ENCODE measurements at places on chromosomes 13 and 19. TPM values are rescaled to one million over a fixed set of nuclear protein-coding genes. Genes with fewer than 3 reads are reported as not detected.

CLEC11A gene
- total RNA-seq = 3.4 TPM

SCEL gene
- not detected for total RNA-seq

DNA sequence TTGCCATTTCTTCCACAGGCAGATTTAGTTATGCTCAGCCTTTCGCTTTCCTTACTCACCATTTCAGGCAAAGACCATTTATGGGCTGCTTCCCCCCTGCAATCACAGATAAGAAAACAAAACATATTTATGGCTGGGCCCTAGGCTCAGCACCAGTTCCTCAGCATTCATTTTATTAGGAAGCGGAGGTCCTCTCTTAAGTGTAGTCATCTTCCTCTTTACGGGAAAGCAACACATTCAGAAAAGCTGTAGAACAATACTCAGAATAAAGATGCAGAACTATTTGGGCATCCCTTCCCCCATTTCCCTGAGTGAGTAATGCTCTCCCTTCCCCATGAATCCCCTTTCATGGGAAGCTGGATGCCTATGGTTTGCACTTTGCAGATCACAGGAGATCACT, 27.9 kb downstream of the FLT1 start:
- no peak overlapping the region for H3K4me3 ChIP-seq
- peaks cover 2% of the 10 kb centered on the region for H3K36me3 ChIP-seq
- peaks cover 9% of the 10 kb centered on the region for H3K4me1 ChIP-seq

SBNO2 gene
- 146 TPM for total RNA-seq

DNA sequence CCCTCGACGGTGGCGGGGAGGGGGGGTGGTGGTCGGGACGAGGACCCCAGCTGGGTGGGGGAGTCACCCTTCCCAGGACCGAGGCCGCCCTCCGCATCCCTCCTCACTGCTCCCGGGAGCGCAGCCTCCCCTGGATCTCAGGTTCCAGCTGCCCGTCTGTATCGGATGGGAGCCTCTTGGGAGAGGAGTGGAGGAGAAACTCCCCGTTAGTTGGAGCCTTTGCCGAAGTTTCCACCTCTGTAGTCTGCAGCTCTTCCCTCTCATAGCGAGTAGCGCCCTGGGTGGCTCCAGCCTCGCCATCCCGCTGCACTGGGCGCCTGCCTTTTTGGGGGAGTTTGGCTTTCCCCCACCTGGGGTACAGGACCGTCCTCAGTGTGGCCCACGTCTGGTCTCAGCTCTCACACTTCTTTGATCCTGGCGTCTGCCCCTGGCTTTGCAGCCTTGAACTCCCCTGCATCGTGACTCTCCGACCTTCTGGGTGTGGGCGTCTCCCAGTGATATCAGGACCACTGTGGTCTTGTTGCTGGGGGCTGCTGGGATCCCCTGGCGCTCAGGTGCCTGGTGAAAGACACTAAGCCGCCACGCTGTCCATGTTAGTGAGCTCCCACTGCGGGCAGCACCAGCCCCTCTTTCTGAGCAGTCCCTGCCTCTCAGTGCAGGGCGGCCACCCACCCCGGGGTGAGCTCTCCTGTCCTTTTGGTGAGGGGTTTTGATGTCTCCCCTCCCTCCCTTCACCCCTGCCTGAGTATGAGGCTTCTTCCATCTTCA, 1.1 kb downstream of the CNOT3 start:
- H3K4me3 ChIP-seq = peak overlapping the region; percentile 97
- H3K27ac ChIP-seq = peak overlapping the region; percentile 95
- peaks cover 50% of the 10 kb centered on the region for H3K4me1 ChIP-seq
- peaks cover 13% of the 10 kb centered on the region for H3K36me3 ChIP-seq

DNA sequence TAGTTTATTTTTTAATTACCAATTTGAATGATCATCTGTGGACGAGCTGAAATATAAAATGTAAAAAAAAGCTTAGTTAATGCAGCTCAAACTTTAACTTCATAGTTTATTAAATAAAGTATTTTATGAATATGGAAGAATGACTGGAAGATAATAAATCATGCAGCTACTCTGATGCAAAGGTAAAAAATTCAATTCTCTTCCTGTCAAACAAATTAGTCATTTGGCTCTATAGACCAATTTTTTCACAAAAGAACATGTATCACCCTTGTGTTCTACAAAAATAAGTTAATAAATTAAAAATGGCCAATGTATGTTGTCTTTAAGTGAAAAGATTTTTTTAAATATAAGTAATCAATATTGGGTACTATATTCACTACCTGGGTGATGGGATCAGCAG, 26.2 kb downstream of the EXOSC8 start:
- no peak overlapping the region for H3K27ac ChIP-seq
- DNase-seq = no peak
- H3K27me3 ChIP-seq = no peaks in the 10 kb centered on the region
- H3K4me1 ChIP-seq = no peaks in the 10 kb centered on the region
- H3K36me3 ChIP-seq = peaks cover 4% of the 10 kb centered on the region

- H3K4me3 ChIP-seq = no peak overlapping the region
- no peak for DNase-seq
- H3K27me3 ChIP-seq = no peaks in the 10 kb centered on the region
- H3K27ac ChIP-seq = no peak overlapping the region
- H3K4me1 ChIP-seq = peaks cover 2% of the 10 kb centered on the region
- peaks cover 28% of the 10 kb centered on the region for H3K36me3 ChIP-seq
These were observed 22.6 kb downstream of the CARS2 start for GRCh38 chr13:110683203-110683883.

DNA sequence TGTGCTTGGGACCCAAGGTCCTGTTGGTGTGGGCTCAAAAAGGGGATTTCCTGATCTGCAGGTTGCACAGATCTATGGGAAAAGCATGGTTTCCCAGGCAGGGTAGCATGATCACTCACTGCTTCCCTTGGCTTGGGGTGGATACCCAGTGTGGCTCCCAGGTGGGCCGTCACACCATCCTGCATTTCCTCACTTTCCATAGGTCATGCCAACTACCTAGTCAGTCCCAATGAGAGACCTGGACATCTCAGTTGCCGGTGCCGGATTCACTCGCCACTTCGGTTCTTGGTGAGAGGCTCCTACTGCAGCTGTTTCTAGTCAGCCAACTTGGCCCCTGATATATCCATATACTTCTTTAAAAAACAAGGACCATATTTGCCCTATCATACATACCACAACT, 503.0 kb downstream of the PCDH17 start:
- peaks cover 4% of the 10 kb centered on the region for H3K36me3 ChIP-seq
- H3K27me3 ChIP-seq = no peaks in the 10 kb centered on the region
- H3K4me3 ChIP-seq = no peak overlapping the region

POLR1G gene
- total RNA-seq = 3.4 TPM

GRCh38 chr19:47485210-47485609, 1.2 kb upstream of the KPTN start:
- H3K36me3 ChIP-seq = peaks cover 8% of the 10 kb centered on the region
- H3K4me1 ChIP-seq = peaks cover 41% of the 10 kb centered on the region
- no peaks in the 10 kb centered on the region for H3K27me3 ChIP-seq
- peak overlapping the region; percentile 100 for H3K27ac ChIP-seq
- H3K4me3 ChIP-seq = peak overlapping the region; percentile 100

DNA sequence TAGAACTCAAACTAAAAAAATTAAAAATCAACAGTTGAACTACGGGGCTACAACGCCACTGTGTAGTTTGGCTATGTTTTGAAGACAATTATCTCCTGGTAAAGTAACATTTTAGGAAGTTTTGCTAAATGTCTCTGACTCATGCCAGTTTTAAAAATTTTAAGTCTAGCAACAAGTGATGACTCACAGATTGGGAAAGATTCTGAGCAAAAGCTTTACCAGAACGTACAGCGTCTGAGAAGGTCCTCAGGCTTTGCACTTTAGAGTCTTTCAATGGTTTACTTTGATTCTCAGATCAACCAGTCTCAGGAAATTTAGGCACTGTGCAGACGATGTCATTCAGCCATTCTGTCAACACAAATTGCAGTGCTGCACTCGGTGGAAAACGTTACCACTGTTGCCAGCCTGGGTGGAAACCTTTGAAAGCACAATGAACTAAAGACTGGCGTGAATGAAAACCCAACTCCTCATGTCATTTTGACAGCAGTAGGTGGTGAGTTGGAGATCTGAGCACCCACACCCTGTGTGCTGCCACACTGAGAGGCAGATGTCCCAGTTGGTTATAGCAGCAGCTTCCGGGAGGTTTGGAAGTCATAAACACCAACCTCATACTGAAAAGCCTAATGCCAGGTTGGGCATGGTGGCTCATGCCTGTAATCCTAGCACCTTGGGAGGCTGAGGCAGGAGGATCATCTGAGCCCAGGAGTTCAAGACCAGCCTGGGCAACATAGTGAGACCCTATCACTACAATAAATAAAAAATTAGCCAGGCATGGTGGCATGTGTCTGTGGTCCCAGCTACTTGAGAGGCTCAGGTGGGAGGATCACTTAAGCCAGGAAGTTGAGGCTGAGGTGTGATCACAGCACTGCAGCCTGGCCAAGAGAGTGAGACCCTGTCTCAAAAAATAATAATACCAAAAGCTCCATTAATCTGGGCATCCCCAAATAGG, 6.3 kb upstream of the WTIP start:
- H3K27me3 ChIP-seq = peaks cover 16% of the 10 kb centered on the region
- H3K4me3 ChIP-seq = peak overlapping the region; percentile 10
- peaks cover 2% of the 10 kb centered on the region for H3K36me3 ChIP-seq
- DNase-seq = peak; percentile 39

- H3K27me3 ChIP-seq = peaks cover 15% of the 10 kb centered on the region
- no peak overlapping the region for H3K27ac ChIP-seq
- DNase-seq = peak; percentile 46
- no peak overlapping the region for H3K4me3 ChIP-seq
- no peaks in the 10 kb centered on the region for H3K4me1 ChIP-seq
- no peaks in the 10 kb centered on the region for H3K36me3 ChIP-seq
These were observed 294.2 kb downstream of the ZNF536 start for GRCh38 chr19:30666301-30666803.

DNA sequence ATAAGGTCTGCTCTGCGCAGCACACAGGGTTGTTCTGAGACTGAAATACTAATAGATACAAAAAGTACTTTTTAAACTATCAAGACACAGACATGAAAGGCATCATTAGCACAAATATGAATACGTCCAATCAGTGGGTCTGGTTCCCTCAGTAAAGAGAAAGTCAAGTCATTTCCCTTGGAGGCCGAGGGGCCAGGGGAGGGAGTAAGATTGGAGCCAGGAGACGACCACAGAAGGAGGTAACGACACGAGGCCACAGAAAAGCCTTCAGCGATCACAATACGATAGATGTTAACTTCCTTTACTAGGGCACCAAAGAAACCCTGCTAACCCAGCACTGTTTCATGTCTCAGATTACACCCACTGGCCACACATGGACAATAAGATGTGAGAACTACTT, 5.3 kb downstream of the CARS2 start:
- H3K4me3 ChIP-seq = no peak overlapping the region
- H3K36me3 ChIP-seq = peaks cover 7% of the 10 kb centered on the region
- H3K4me1 ChIP-seq = peaks cover 46% of the 10 kb centered on the region
- H3K27ac ChIP-seq = no peak overlapping the region
- no peak for DNase-seq

DNA sequence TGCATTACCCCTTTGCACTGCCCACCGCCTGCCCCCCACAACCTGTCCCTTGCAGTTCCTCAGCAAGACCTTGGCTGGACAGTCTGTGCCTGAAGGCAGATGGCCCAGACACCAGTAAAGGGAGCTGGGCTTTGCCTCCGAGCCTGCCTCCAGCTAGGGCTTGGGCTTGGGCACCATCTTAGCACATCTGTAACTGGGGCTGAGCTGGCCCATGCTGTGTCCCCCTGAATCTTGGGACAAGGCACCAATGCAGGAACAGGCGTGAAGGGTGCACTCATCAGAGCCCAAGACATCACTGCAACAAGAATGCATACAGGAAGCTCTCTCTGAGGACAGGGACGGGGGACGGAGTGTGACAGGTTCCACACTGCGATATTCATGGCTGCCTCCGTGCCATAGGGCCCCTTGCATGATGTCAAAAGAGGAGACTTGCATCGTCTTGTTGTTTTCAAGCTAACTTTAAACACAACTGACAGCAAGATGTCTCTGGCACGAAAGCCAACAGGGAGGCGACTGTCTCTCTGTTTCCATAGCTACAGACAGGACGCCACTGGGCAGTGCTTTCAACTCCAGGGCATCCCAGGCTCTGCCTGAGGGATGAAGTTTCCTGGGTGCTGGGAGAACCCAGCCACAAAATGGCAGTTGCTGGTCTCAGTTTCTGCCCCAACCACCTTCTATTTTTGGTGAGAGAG, 8.7 kb upstream of the CHST8 start:
- H3K36me3 ChIP-seq = peaks cover 3% of the 10 kb centered on the region
- H3K27me3 ChIP-seq = peaks cover 16% of the 10 kb centered on the region
- H3K4me3 ChIP-seq = no peak overlapping the region
- no peak for DNase-seq
- H3K27ac ChIP-seq = no peak overlapping the region

OVOL3 gene
- total RNA-seq = 0.39 TPM

- H3K36me3 ChIP-seq = no peaks in the 10 kb centered on the region
- H3K27me3 ChIP-seq = peaks cover 3% of the 10 kb centered on the region
- H3K4me3 ChIP-seq = no peak overlapping the region
- H3K27ac ChIP-seq = no peak overlapping the region
- DNase-seq = no peak
These were observed 92.6 kb upstream of the TSC22D1 start for GRCh38 chr13:44668688-44669087.

GRCh38 chr13:97231829-97232196, 9.7 kb downstream of the MBNL2 start:
- no peak overlapping the region for H3K27ac ChIP-seq
- H3K4me3 ChIP-seq = no peak overlapping the region
- no peak for DNase-seq
- peaks cover 21% of the 10 kb centered on the region for H3K4me1 ChIP-seq
- no peaks in the 10 kb centered on the region for H3K27me3 ChIP-seq
- H3K36me3 ChIP-seq = peaks cover 4% of the 10 kb centered on the region

- peaks cover 15% of the 10 kb centered on the region for H3K27me3 ChIP-seq
- no peaks in the 10 kb centered on the region for H3K36me3 ChIP-seq
- H3K27ac ChIP-seq = no peak overlapping the region
- H3K4me3 ChIP-seq = no peak overlapping the region
- no peak for DNase-seq
- H3K4me1 ChIP-seq = no peaks in the 10 kb centered on the region
These were observed 77.3 kb upstream of the MCF2L start for GRCh38 chr13:112891477-112892401.

DNA sequence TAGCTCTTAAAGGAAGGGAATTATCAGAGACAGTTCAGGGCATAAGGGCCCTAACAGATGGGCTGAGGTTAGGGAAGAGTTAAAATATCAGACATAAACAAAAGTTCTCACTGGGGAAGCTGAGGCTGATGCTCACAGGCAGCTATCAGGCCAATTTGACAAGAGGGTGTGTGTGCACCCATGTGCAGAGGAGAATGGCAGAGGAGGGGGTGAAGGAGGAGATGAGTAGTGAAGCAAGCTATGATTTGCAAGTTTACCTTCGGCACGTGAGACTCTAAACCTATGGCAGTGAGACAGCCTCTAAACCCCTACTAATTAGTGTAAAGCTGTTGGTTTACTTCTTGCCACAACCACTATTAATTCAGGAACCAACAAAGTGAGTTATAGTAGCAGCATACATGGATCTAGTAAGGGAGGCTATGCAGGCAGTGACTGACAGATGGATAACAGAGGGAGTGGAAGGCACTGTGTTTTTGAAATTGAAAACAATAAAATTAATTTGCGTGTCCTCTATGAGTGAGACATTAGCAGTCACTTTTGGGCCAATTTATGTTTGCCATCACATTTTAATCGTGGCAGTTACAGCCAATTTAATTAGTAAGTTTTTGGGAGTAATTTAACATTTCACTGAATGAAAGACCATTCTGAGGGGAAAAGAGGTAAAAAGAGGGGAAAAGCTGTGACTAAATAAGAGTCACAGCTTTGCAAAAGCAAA, 99.6 kb upstream of the HTR2A start:
- no peak overlapping the region for H3K27ac ChIP-seq
- no peak for DNase-seq
- no peak overlapping the region for H3K4me3 ChIP-seq
- no peaks in the 10 kb centered on the region for H3K4me1 ChIP-seq
- no peaks in the 10 kb centered on the region for H3K27me3 ChIP-seq
- H3K36me3 ChIP-seq = no peaks in the 10 kb centered on the region

- DNase-seq = no peak
- H3K27me3 ChIP-seq = peaks cover 29% of the 10 kb centered on the region
- H3K27ac ChIP-seq = no peak overlapping the region
- H3K4me3 ChIP-seq = no peak overlapping the region
- no peaks in the 10 kb centered on the region for H3K36me3 ChIP-seq
These were observed 90.4 kb downstream of the COL4A1 start for GRCh38 chr13:110216398-110217041.

Measured in activated T-cell treated with anti-CD3 and anti-CD28 coated beads, Interleukin-2, amount 50 U/mL, for 72 hours (primary cell).